Adrenal gland (tissue), 19 donors: ENCODE measurements at places on chromosomes 5 and 9. TPM values are rescaled to one million over a fixed set of nuclear protein-coding genes. Genes with fewer than 3 reads are reported as not detected.

GRCh38 chr5:158876263-158876942 lies 223.3 kb downstream of the EBF1 start:
- DNase-seq = no peak

DNA sequence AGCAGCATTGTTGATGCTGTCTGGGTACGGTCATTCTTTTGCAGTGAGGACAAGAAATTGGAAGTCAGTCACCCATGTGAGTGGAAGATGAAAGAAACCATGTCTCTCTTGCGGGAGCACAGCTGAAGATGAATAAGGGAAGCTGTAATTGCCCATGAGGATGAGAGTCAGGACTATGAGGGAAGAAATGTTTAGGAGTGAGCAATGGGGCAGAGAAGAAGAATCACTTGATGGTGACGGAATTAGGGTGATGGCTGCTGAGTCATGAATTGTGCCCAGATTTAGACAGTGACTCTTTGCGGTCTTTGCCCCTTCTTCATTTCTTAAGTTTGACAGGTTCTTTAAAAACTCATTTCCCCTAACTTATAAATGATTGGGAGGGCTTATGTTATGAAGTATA lies 183.3 kb downstream of the MAST4 start:
- no peak for DNase-seq

- DNase-seq = peak; percentile 44
Measured at GRCh38 chr5:32711681-32712480, 760 bp downstream of the NPR3 start.

DNA sequence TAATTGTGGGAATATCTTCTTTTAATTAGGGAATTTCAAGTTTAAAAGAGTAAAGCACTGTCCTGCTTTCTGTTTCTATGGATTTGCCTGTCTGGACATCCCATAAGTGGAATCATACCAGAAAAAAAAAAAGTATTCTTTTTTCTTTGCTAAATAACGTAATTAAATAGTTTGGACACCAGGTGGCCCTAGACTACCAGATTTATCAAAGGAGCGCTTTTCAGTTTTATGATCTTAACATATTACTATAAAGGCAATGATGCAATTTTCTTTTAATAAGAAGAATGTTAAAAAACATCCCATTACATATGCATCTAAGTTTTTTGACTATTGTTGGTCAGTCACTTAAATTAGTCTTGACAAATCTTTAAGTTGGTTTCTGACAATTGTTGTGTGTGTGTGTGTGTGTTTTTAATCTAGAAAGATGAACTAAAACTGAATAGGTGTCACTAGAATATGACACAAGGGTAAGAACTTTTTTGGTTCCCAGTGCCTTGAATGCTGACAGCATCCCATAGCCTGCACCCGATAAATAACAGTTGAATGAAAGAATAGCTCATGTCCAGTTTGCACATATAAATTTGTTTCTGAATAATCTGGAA lies 49.5 kb downstream of the C5orf22 start:
- peak; percentile 18 for DNase-seq

- no peak for DNase-seq
Measured at GRCh38 chr5:165834891-165835290, 2329.5 kb downstream of the MAT2B start.

DNA sequence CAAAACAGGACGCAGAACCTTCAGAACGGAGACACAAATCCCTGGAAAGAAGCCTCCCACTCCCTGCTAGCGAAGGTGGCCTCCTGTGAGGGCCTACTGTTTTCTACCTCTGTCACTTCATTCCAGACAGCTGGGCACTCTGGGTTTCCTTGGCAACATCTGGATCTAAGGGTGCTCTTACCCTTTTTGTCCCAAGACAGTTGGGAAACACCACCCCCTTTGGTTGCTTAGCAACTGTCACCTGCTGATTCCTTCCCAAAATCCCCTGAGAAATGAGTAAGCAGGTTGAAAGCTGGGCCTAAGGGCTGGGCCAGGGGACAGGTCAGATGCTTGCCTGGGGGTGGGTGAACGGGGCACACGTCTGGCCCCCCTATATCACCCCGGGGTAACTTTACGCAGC lies 29.4 kb downstream of the NANS start:
- DNase-seq = no peak

The FBXL7 gene
- total RNA-seq = 22.6 TPM

The IL31RA gene
- total RNA-seq = not detected

The DBH gene
- 5.0 TPM for total RNA-seq
